ENCODE measurements at places on chromosomes 2 and 18.

- DNase-seq: peak; percentile 88
Measured at GRCh38 chr2:25851740-25852503, 26.4 kb downstream of the ASXL2 start.

DNA sequence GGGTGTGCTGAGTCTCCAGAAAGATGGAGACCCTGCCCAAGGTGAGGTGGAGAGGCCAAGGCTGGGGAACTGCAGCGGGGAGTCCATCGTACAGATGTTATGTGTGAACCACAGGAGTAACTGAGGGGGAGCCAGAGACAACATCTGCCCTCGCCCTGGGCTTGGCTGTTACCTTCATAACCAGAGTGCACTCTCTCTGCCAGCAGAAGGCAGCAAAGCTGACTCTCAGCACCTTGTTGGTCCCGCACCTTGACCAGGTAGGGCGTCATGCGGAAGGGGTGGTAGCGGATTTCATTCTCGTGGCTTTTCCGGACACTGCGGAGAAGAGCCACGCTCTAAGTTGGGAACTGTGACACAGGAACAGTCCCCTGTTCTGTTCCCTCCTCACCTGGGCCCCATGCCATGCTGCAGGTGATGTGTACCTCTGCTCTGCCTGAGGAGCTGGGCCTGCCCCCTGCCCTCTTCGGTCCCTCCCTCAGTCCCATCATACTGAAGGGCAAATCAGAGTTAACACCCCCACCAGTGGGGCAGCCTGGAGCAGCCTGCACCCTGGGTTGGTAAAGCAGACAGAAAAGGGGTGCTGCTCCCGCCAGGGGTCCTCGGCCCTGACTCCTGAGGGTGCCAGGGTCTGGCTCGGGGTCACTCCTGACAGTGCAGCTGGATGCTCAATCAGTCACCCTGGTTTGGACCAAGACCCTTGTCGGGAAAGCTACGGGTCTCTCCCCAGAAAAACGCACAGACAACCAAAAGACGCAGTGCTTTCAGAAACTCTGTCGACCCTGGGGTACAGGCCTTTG is 20.3 kb downstream of the PER2 start:
- no peak for DNase-seq

DNA sequence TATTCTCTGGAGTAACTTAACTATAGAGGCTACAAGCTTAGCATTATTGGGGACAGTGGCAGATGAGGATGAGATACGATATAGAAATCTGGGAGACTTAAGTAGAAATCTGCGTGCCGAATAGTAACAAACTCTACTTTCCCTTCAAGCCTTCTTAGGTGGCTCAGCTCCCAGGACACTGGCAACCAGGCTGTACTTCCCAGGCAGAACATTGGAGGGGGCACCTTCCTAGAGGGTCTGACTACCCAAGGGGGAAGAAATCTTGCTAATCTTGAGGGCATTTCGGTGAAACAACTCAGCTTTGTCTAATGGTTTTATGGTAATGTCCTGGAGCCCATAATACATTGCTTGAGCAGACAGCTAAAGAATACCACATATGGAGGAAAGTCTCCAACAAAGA is 126.2 kb upstream of the DTNA start:
- no peak for DNase-seq

DNA sequence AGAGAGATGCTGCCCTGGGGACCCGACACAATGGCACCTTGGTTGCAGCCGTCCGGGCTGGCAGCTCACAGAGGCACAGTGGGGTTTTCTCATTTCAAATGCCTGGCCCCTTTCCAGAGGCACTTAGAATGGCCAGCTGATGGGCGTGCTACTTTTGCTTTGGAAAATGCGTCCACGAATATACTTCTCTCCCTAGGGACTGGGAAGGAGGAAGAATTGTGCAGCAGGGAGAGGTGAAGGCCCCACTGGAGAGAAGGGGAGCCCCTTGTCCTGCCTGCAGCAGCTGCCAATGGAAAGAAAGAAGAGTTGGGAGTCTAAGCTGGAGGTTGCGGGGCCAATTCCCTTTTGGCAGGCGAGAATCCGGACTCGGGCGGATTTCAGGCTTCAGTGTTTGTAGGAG is 1.1 kb upstream of the MAL start:
- DNase-seq: no peak

DNA sequence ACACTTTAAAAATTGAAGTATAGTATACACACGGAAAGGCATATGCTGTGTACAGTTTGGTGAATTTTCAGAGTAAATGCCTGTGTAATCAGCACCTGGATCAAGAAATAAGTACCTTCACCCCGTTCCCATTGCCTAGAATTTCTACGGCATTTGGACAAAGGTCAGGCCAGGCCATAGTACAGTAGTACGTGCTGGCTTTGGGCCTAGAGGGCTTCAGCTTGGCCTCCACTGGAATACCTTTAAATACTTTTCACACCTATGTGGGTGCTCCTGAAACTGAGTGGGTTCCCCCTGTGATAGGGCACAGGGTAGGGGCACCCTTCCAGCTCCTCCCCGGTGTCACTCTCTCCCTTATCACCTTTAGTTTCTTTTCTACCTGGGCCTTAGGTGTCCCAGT is 26.5 kb downstream of the TET3 start:
- no peak for DNase-seq

DNA sequence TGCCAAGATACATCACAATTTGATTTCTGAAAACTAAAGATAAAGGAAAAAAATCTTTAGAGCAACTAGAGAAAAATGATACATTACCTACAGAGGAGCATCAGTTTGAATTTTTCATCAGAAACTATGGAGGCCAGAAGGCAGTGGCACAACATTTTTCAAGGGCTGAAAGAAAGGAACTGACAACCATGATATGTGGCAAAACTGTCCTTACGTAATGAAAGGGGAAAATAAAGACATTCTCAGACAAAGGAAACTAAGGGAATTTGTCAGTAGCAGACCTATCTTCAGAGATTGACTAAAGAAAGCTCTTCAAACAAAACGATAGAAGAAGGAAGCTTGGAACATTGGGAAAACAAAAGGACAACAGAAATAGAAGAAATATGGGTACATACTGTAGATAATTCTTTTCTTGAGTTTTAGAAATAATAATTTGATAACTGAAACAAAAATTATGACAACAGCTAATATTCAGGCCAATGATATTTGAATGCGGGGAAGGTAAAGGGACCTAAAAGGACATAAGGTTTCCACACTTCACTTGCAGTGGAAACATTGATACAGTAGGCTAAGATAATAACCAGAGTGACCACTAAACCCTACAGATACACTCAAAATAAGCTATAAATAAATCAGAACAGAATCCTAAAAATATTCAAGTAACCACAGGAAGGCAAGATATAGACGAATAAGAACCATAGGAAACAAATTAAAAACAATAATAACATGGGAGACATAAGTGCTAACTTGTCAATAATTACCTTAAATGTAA is 70.0 kb upstream of the NPAS2 start:
- no peak for DNase-seq

DNA sequence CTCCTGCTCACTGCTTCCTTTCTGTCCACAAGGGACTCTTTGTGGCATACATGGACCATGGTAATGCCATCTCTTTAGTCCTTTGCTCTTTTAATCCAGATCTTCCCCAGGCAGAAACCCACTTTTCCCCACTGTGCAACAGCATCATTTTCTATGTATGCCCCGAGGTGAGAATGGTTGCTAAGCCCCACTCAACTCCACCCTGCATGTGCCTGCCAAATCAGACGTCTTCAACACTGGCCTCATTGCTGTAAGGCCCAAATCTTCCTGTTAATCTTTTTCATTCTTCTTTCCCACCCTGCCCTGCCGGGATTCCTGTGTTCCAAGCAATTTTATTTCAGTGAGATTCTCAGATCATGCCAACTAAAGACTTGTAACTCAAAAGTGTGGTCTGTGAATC is 328.4 kb downstream of the PAX3 start:
- DNase-seq: no peak

DNA sequence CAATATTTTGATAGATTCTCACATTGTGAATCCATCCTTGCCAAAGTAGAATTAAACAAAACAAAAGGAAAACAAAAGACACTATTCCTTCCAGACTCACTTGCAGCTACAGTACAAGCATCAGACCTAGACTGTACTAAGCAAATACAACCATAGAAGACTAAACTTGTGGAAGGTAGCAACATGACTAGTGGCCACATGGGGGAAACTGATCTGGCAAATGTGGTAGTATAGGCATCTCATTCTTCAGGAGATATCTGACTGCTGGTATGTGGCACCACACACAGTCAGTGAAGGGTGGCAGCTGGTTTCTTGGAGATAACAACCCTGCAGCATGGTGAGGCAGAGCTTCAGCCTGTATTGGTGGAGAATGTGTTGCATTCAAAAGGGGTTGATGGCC is 81.0 kb upstream of the ACVR2A start:
- DNase-seq: no peak

GRCh38 chr2:239425631-239426030 is 24.8 kb upstream of the HDAC4 start:
- DNase-seq: no peak

DNA sequence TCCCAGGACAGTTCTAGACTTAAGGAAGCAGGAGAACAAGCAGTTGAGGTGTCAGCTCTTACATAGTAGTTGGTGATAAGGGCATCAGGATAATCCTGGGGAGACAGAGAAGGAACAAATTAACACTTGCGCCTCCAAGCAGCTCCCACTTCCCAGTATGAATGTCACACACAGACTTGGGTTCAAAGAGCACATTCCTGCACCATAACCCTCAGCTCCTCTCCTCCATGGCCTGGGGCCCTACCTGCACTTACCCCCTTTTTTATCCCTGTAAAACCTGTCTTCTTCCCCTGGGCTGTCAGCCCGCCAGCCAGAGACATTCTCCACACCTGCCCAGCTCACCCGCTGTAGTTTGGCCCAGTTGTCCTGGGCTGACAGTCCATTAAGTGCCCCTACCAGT is 3.9 kb upstream of the UCN start:
- no peak for DNase-seq

- no peak for DNase-seq
Measured at GRCh38 chr18:9182852-9183399, 46.3 kb downstream of the ANKRD12 start.

GRCh38 chr18:34495506-34495905 is 214.6 kb upstream of the DTNA start:
- no peak for DNase-seq

- peak; percentile 17 for DNase-seq
Measured at GRCh38 chr2:200930947-200931626, 32.4 kb downstream of the ORC2 start.

DNA sequence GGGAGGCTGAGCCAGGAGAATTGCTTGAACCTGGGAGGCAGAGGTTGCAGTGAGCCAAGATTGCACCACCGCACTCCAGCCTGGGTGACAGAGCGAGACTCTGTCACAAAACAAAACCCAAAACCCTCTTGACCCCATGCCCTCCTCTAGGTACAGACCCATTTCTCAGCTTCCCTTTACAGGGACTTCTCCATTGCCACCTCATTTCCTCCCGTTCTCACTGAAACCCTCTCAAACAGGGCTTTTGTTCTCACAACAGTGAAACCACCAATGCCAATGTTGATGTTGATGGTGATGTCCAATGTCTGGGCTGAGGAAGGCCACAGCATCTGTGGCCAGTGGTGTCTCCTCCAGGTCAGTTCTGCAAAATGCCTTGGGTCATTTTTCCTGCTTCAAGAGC is 69.0 kb upstream of the ZCCHC2 start:
- DNase-seq: no peak

DNA sequence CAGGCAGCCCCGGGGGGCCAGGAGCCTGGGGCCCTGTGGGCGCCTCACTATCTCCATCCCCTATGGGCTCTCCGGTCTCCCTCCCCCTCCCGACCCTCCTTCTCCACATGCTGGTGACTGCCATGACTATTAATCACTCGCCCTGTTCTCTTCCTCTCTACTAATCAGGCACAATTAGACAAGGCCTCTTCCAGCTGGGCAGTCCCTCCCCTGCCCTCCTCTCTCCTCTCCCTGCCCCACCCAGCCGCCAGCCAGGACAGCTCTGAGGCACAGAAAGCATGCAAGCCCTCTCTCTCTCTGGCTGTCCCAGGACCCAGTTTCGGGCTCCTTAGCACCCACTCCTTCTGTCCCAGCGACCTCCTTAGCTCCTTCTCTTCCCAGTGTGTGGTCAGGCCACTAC is 5.8 kb downstream of the ASIC4 start:
- DNase-seq: no peak

- no peak for DNase-seq
Measured at GRCh38 chr2:37181726-37182684, 6.5 kb downstream of the SULT6B1 start.

- DNase-seq: peak; percentile 16
Measured at GRCh38 chr2:78979380-78980151, 45.9 kb upstream of the REG3G start.

GRCh38 chr2:218988164-218988563 is 3.2 kb upstream of the FEV start:
- no peak for DNase-seq

DNA sequence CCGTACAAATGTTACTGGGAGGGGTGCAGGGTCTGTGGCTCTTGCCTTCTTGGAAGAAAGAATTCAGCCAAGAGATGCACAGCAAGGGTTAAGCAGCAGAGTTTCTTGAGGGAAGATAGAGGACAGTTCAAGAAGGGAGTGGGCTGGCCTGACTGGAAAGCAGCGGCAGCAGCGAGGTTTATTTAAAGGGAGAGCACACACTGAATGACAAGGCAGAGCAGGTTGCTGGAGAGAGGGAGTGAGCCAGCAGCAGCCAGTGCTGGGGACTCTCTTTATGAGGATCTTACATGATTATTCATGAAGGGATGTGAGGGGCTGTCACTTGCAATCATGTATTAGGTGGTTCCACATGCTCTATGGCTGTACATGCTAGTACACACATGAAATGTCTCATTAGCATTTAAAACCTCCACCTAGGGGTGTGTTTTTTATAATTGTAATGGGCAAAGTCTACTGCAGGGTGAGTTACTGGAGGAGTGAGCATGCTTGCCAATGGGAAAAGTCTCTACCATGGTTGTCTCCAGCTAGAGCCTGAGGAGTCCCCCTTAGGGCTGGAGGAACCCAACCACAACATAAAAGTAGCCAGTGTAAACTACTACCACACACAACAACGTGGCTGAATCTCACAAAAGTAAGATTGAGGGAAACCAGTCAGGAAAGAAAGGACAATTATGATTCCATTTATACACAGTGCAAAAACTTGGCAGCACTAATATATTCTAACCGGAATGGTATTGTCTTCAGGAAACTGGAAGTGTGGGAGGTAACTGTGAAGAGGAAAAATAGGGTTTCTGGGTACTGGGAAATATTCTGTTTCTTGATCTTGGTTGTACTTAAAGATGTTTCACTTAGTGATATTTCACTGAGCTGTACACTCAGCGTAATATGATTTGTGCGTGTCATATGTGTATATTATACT is 87.6 kb upstream of the FAM110C start:
- DNase-seq: no peak

DNA sequence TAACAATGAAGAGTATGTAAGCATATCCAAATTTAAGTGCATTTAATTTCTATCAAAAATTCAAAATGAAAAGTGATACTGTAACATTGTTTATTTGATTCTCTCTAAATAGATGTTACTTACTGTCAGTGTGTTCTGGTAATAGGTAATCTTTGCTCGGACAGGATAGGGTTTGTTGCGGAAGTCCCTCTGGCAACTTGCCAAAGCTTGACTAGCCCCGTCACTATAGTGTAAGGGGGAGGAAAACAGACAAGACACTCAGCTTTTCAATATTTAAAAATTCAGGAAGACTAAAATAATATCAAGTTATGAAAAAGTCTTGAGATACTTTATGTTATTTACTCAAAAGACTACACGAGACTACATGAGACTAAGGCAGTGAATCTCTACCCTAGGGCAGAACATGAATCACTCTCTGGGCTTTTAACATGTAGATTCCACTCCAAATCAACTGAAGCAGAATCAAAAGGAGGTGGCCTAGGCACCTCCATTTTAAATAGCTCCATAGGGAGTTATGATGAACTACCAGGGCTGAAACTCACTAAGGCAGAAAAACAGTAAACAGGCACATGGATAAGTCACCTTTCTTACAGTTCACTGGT is 5.9 kb downstream of the LMAN1 start:
- DNase-seq: no peak

- DNase-seq: peak; percentile 20
Measured at GRCh38 chr2:238939074-238939473, 91.2 kb downstream of the TWIST2 start.

All from fibroblast of skin of back (primary cell).